ENCODE measurements at places on chromosomes 7 and 10.

DNA sequence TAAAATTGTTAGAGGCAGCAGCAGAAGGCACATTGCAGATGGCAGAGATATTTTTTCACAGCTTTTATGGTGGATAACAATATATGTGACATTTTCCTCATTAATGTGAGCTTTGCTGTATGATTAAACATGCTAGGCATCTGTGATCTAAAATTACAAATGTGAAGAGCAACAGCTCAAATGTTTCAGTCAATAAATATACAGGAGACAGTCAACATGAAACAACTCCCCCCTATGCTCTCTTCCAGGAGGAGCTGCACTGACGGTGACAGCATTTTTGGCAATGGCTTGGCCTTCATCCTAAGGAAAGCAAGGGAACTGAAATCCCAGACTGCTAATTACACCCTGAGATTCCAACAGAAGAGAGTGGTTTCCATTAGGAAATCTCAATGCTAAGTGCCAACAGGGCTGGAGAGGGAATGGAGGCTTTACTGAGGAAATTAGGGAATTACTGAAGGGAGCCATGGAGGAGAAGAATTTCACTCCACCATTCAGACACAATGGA, 51.4 kb upstream of the GRB10 start:
- no peak for DNase-seq

GRCh38 chr7:32336726-32337125, 153.5 kb downstream of the LSM5 start:
- no peak for DNase-seq

DNA sequence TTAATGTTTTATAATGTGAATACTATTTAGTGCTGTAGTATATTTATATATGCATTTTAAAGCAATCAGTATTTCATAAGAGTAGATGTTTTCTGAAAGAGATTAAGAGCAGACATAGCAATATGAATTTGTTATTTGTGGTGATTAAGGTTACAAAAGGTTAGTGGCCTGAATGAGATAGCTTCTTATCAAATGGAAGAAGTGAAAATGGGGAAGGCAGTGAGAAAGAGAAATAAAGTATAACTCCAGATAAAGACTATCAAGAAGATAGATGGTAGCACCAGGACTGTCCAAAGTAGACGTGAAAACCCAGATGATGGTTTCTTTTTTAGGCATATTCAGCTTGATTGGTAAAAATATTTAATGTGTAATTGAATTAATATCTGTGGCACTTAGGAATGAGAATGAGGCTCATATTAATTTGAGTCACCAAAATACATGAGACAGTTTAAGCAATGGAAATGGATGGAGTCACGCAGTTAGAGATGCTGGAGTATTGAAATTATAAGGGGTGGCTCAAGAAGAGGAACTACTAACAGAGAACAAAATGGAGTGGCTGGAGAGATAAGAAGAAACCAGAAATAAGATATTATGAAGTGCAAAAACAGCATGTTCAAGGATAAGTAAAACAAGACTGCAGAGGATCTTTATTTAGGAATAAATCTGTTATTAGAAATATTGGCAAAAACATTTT, 288.0 kb upstream of the SEMA3C start:
- DNase-seq, result no peak

GRCh38 chr7:79877874-79878465, 256.7 kb upstream of the GNAI1 start:
- DNase-seq, result no peak

GRCh38 chr10:111076191-111076681, 593 bp upstream of the ADRA2A start:
- DNase-seq, result no peak

DNA sequence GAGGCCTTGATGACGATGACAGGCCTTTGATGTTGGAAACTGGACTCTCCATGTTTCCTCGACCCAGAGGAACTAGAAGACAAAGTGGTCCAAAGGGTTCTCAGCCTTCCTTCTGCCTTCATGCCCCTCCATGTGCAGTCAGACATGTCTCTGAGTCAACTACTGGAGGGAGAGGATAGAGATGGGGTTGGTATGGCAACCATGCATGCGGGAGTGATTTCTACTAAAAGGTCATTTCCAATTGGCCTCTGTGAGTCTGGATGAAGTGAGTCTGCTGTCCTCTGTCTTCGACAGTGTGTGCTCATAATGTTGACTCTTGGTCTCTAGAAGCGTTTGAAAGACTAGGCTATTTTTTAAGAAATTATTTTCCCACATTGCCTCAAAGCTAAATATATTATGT, 29.2 kb downstream of the STK17A start:
- DNase-seq, result no peak

- DNase-seq, result no peak
Measured at GRCh38 chr10:132977076-132977475, 34.7 kb upstream of the CFAP46 start.
